ENCODE measurements at places on chromosomes 5 and 9. TPM values are rescaled to one million over a fixed set of nuclear protein-coding genes. Genes with fewer than 3 reads are reported as not detected.

DNA sequence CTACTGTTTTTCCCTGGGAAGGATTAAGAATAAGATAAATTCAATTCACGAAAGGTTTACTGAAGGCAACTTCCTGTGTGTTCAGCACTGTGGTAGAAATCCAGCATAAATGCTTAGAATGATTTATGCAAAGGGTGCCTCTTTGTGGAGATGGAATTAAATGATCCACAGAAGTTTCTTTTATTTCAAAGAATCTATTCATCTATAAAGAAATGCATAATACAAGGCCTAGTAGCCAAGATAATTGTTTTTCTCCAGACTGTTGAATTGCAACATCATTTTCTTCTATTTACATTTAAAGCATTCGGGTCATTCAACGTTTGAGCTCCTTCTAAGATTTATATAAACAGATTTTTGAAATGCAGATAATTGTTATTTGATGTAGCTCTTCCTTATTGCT, 138.8 kb upstream of the NFIL3 start:
- H3K4me1 ChIP-seq = no peaks in the 10 kb centered on the region
- no peaks in the 10 kb centered on the region for H3K36me3 ChIP-seq
- H3K27me3 ChIP-seq = no peaks in the 10 kb centered on the region
- H3K27ac ChIP-seq = no peak overlapping the region
- DNase-seq = no peak

- no peak for DNase-seq
- no peaks in the 10 kb centered on the region for H3K4me1 ChIP-seq
- no peaks in the 10 kb centered on the region for H3K36me3 ChIP-seq
- no peaks in the 10 kb centered on the region for H3K27me3 ChIP-seq
- H3K27ac ChIP-seq = no peak overlapping the region
- H3K4me3 ChIP-seq = no peak overlapping the region
Measured at GRCh38 chr5:21067724-21068123, 1079.7 kb upstream of the CDH18 start.

PCDHB7 gene
- 8.0 TPM for total RNA-seq

KLF9 gene
- 88.2 TPM for total RNA-seq

GRCh38 chr9:38227061-38227540, 158.1 kb upstream of the SHB start:
- no peak overlapping the region for H3K4me3 ChIP-seq
- no peaks in the 10 kb centered on the region for H3K36me3 ChIP-seq
- peak; percentile 16 for DNase-seq
- no peak overlapping the region for H3K27ac ChIP-seq
- no peaks in the 10 kb centered on the region for H3K4me1 ChIP-seq
- no peaks in the 10 kb centered on the region for H3K27me3 ChIP-seq

DNA sequence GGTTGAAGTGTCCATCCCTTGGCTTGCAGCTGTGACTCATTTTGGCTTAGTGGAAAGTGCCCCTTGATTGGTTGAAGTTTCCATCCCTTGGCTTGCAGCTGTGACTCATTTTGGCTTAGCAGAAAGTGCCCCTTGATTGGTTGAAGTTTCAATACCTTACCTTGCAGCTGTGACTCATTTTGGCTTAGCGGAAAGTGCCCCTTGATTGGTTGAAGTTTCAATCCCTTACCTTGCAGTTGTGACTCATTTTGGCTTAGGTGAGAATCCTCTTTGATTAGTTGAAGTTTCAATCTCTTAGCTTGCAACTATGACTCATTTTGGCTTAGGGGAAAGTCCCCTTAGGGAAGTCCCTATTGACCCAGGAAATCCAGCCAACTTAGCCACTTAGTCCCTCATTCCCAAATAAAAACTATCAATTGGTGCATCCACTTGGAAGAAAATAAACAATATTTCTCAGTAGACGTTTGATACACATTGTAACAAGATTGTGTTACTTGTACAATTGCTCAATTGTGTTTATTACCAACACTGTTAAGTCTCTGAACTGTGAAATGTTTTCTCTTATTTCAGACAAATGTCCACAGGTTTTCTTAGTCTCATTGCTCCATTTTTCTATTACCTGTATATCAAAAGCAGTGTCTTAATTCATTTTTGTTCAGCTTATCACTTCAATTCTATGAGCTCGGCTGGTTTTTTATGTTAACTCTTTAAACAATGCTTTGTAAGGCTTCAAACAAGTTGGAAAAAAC, 2308.8 kb upstream of the ACO1 start:
- no peak overlapping the region for H3K4me3 ChIP-seq
- H3K4me1 ChIP-seq = no peaks in the 10 kb centered on the region
- H3K36me3 ChIP-seq = no peaks in the 10 kb centered on the region
- H3K27ac ChIP-seq = no peak overlapping the region

PRDM9 gene
- total RNA-seq = not detected

ADAMTS16 gene
- 0.34 TPM for total RNA-seq

All from uterus (tissue), 4 donors.